Testis (tissue), 5 donors: ENCODE measurements at places on chromosomes 7 and 10. TPM values are rescaled to one million over a fixed set of nuclear protein-coding genes. Genes with fewer than 3 reads are reported as not detected.

DNA sequence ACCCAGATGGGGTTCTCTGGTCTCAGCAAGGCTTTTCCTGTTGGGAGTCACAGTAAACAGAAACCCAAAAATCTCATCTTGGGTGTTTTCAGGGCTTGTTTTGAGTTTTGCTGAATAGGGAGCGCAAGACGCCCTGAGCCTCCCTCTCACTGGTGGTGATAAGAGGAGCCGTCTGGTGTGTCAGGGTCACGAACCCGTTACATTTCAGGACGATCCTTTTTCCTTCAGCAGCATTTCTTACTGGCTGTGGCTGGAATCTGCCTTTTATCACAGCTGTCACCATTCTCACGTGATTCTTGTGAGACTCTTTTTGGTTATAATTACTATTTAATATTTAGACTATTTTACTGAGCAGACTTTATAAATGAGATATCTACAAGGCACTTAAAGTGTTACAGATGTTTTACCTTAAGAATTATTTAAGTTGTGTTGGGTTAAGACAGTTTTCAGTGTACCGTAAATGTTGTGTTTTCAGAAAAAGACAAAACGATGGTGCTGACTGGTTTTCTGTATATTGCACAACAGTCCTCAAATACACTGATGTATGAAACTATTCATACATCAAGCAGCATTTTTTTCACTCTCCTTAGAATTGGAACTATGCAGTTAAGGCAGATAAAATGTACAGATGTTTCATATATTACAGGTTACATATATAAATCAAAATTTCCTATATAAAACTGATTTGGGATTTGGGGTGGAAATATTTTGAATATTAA is 2.2 kb upstream of the GET4 start:
- peak; percentile 78 for DNase-seq

The CLDN4 gene
- 4.3 TPM for polyA plus RNA-seq

DNA sequence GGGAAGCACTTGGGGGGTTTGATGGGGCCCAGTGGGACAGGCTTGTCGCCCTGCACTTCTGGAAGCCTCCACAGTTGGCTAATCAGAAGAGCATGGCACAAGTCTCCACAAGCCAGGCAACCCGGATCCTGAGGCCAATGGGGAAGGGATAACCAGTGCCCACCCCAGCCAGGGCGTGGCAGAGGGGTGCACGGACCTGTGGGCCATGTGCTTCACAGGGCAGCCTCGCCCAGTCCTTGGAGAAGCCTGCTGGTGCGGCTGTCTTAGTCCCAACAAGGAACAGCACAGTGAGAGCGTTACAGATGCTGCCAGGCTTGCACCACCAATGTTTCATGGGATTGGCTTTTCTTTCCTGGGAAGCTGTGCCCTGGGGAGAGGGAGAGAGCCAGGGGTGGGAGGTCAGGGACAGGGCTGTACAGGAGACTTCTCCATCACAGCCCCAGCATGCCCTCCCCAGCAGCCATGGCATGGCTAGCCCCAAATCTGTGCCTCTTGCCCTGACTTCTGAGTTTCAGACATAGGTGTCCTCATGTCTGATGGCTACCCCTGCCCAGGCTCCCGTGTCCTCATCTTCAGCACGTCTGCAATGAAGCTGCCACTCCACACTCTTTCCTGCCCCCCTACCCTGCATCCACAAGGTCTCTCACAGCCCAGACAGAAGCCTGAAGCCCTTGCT is 116.0 kb downstream of the PTPN20 start:
- peak; percentile 0 for DNase-seq

DNA sequence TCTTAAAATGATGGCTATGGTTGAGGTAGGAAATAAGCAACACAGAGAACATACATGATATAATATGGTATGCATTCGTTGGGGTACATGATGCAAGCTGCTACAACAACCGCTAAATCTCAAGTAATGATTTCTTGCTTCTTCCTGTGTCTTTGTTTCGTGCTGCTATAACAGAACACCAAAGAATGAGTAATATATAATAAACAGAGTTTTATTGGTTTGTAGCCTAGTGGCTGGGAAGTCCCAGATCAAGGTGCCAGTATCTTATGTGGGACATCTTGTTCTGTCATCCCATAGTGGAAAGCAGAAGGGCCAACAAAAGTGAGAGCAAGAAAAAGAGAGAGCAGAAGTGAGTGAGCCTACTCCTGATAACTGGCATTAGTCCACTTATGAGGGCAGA is 689.7 kb downstream of the SUGCT start:
- DNase-seq, result no peak

The KIF5B gene
- polyA plus RNA-seq, result 49.5 TPM

- DNase-seq, result no peak
Measured at GRCh38 chr10:35340975-35341374, 4.7 kb downstream of the CCNY start.

The EMX2 gene
- polyA plus RNA-seq, result 6.9 TPM

GRCh38 chr7:1715671-1716074 is 45.6 kb downstream of the ELFN1 start:
- no peak for DNase-seq

The LAMB4 gene
- 2.8 TPM for polyA plus RNA-seq

- DNase-seq, result no peak
Measured at GRCh38 chr7:55191926-55192692, 173.0 kb upstream of the LANCL2 start.

GRCh38 chr10:131533846-131534526 is 222.5 kb upstream of the TCERG1L start:
- no peak for DNase-seq

The ECHS1 gene
- 118 TPM for polyA plus RNA-seq

DNA sequence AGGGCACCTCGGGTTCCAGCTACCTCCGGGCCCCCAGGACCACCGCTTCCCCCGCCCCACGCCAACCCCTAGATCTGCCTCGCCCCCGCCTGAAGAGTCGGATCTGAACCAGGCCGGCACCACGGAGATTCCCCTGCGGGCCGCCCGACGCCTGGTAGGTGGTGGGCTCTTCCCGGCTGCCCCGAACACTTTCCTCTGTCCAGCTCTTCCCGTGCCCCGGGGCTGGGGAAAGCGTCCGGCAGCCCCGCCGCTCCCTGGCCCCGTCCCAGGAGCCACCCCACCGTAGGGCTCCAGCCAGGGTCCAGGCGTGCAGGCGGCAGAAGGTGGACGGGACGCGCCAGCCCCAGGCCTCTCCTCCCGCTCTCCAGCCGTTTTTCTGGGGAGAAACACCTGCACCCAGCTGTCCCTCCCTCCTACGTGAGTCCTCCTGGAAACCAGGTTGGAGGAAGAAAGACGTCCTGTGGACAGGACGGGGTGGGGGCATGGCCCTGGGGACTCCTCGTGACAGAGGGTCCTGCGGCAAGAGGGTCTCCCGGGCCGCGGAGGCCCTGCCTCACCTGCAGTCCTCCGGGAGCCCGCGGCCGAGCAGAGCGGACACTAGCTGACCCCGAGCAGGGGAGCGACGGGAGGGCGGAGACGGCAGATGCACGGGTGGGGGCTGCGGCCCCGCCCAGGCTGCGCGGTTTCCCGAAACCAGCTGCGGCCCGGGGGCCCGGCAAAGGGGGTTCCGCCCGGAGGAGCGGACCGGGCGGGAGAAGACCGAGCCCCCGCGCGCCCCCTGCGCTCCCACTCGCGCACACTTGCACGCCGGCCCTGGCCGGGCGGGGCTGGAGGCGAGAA is at the start of gene TMEM176B:
TMEM176B (minus strand) TSS at position 624 of the 840 bp plus-strand sequence. CDS start 3,795 bp downstream, outside the sequence.
- DNase-seq, result no peak

The GRM8 gene
- polyA plus RNA-seq, result 8.2 TPM

- DNase-seq, result no peak
Measured at GRCh38 chr10:129476431-129476830, 9.4 kb downstream of the MGMT start.
